ENCODE measurements at places on chromosomes 7 and 10.

GRCh38 chr10:51302316-51302715 is 228.0 kb downstream of the PRKG1 start:
- DNase-seq = no peak

DNA sequence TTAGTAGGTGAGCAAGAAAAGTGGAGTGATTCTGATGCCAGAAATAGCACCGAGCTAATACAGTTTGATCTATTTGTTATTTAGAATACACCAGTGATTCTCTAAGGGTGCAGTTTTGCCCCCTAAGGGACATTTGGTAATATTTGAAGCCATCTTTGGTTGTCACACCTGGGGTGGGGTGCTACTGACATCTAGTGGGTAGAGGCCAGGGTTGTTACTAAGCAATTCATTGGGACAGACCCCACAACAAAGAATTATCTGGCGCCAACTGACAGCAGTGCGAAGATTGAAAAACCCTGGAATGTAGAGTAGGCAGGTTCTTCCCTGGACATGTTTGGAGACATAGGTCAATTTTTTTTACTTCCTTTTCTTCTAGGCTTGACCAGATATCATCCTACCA is 14.6 kb downstream of the PALS2 start:
- DNase-seq = no peak

GRCh38 chr10:109744020-109744419 is 179.3 kb downstream of the XPNPEP1 start:
- DNase-seq = no peak

DNA sequence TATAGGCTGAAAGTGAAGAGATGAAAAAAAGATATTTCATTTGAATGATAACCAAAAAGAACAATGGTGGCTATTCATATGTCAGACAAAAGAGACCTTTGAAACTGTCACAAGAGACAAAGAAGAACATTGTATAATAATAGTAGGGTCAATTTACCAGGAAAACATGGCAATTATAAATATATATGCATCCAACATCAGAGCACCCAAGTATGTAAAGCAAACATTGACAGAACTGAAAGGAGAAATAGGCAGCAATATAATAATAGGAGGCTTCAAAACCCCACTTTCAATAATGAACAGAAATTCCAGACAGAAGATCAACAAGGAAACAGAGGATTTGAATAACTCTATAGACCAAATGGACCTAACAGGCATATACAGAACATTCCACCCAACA is 876.2 kb downstream of the GRID1 start:
- DNase-seq = no peak

- DNase-seq = no peak
Observed at GRCh38 chr10:122128357-122128756, 139.4 kb downstream of the TACC2 start.

DNA sequence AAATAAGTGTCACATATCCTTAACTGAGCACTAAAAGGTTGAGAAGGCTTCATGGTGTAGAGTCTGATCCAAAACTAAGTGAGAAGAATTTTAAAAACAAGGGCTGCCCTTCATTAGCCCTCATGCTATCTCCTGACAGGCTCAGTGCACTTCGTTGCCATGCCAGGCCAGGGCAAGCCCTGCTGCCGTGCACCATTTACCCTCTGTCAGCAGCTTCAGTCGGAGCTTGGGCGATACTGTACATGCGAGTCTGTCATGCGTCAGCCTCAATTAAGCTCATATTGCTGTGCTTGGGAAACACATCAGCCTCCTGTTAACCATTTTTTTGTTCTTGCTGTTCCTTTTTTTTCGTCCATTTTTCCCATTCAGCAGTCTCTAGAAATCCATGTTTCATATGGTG is 166.6 kb downstream of the VTI1A start:
- no peak for DNase-seq

DNA sequence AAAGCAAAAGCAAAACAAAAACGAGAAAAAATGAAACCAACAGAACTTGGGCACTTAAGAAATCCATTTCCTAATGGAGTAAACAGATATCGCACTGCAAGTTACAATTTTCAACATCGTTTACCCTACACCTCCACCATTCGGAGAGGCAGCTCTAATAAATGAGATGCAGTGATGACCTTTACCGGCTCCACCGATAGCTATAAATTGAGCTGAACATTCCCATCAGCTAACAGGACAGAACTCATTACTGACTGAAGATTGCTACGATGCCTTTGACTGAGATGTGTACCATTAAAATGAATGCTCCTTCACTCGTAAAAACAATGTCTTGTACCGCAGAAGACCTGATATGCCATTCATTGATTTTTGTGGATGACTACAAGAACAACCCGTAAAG is 465.6 kb downstream of the DPP6 start:
- DNase-seq = no peak

- DNase-seq = no peak
Observed at GRCh38 chr10:61965703-61966395, 64.3 kb downstream of the ARID5B start.

DNA sequence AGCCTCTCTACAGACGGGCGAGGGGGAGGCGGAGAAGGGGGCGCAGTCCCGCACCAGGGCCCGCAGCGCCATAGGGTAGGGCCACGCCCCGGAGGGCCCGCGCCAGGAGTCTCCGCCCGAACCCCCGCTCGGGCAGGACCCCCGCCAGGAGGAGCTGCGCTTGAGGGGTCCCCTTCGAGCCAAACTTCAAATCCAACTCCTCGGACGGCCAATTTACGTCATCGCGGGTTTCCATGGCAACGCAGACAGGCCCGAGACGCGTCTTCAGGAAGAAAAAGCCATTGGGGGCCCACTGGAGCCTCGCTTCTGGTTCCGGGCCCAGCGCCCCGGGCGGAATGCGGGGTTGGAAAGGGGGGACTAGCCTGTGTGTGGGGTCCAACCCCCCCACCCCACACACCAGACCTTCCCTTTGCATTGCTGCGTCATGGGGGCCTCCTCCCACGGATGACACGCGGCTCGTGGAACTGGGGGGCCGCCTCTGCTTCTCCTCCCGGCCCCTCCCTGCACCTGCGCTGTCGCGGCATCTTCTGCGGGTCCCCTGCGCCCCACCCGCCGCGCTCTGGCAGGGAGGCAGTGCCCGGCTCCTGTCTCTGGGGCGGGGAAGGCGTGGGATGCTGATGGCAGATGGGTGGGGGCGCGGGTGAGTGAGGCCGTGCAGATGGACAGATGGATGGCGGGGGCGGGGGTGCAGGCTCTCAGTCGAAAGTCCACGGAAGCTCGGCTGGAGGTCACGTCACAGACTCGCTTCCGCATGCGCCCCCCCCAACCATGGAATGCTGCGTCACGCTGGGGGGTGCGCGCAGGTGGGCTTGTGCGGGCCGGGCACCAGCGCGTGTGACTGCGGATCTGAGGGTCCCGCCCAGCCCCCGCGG is 1.2 kb downstream of the CALY start:
- peak; percentile 30 for DNase-seq

- DNase-seq = no peak
Observed at GRCh38 chr7:142777318-142777717, 6.5 kb downstream of the PRSS2 start.

DNA sequence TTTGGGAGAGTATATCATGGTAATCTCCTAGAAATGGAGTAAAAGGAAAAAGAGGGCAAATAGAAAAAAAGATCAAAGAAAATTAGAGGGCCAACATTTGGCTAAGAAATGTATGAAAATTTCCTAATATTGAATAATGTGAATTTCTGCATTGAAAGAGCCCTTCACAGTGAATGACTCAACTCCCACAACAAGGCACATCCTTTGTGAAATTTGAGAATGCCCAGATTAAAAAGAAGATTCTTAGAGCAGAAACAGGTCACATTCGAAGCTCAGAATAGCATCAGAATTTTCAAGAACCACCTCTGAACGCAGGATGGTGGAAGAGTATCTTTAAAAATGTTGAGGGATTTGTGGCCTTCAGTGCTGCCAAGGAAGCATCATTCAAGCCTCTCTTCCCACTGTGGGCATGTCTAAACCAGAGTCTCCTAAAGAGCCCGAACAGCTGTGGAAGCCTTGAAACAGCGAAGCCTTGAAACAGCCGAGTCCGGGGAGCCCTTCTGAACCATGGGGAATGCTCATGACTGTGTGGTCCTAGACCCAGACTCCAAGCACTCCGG is 43.6 kb downstream of the GUSB start:
- DNase-seq = no peak

- no peak for DNase-seq
Observed at GRCh38 chr10:72912736-72913135, 19.2 kb downstream of the OIT3 start.

- DNase-seq = no peak
Observed at GRCh38 chr10:803041-803741, 113.7 kb upstream of the DIP2C start.

GRCh38 chr7:97001221-97001620 is 4.1 kb upstream of the DLX6 start:
- DNase-seq = no peak

DNA sequence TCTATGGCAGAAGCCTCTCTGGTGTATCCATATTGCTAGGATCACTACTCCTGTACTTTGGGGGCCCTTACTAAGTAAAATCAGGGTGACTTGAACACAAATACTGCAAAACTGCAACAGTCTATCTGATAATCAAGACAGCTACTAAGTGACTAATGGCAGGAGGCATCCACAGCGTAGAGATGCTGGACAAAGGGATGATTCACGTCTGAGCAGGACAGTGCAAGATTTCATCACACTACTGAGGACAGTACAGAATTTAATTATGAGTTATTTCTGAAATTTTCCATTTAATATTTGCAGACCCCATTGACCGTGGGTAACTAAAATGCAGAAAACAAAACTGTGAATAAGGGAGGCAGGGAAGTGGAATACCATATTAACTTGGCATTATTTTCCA is 10.4 kb downstream of the CUL2 start:
- DNase-seq = no peak

DNA sequence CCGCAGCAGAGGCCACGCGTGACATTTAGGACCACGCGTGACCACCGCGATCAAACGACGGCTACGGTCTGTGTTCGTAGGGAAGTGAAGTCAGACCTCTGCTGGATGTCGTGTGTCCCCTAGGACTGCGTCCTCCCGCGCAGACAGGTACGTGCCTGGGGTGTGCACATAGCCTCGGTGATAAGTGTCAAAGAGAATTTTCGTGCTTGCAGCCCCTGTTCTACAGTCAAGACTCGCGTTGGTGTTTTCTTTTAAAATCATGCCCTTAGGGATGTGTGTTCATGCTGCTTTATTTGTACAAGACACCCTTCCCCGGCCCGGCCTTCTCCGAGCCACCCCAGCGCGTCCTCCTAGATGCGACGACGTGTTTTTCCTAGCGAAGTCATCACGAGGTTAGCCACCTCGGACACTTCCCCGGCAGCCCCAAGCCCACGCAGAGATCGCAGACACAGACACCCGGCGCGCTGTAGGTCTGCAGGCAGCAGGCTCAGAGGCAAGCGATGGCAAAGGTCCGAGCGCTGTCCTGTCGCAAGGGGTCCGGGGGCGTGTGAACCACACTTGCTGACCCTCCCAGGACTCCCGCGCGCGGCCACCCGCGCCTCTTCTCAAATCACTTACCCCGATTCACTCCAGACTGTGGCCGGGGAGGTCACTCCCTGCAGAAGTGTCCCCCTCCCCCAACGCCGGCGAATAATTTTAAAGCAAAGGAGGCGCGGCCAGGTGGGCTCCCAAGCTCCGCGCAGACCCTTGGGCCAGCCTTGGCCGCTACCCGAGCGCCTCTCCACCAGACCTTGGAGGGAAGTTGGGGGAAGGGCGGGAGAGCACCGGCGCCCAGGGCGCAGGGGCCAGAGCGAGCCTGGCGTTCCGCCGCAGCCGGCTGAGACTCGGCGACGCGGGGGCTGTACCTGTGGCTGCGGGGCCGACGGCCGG is 552 bp downstream of the MKX start:
- no peak for DNase-seq

DNA sequence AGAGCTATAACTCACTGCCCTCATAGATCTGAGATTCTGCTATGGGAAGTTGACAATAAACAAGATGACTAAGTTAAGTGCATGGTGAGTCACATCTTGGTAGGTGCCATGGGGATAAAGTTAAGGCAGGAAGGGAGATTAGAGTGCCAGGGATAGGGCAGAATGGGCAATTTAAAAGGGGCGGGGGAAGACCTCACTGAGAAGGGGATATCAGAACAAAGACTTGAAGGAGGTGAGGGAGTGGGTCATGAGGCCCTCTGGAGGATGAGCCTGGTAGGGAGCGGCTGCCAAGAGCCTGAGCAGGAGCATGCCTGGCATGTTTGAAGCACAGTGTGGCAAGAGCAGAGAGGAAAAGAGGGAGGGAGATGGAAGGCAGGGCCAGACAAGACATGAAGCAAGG is 34.8 kb upstream of the INMT start:
- DNase-seq = no peak

DNA sequence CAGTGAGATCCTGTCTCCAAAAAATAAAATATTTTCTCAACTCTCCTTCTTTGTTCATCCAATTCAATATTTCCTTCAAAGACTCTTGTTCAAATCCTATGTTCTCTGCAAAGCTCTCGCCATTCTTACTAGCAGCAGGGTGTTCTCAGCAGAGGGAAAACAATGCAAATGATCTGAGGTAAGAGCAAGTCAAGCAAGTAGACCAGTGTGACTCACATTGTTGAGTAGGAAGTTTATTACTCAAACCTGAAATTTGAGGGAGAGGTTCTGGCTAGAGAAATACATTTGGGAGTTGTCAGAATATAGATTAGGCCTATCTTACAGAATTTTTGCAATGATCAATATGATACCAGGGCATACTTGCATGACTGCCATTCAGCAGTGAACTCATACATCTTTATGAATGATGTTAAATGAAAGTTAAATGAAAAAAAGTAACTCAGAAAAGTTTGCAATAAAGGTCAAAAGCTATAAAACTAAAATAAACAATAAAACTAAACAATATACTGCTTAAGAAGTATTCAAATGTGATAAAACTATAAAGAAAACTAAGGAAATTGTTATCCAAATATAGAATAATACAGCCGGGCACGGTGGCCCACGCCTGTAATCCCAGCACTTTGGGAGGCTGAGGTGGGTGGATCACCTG is 5.8 kb downstream of the IDE start:
- no peak for DNase-seq

- DNase-seq = no peak
Observed at GRCh38 chr10:5968681-5969453, 8.5 kb downstream of the IL15RA start.

DNA sequence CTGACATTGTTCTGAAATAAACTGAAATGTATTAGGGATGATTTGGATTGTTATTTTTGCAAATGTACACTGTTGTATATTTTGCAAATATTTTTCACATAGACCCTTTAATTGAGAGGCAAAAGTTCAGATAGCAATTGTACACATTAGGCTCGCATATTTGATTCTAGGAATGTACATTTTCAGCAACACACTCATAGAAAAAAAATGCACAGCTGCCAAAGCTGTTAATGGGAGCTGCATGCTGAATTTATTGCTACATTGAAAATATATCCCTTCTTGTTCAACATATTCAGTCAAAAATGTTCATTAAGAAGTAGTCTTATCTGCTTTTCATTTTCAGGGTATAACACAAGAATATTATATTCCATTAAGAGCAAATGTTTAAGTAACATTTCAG is 512.9 kb downstream of the ATRNL1 start:
- no peak for DNase-seq

GRCh38 chr7:2118630-2119190 is 114.0 kb downstream of the MAD1L1 start:
- no peak for DNase-seq

All from hypothalamus (tissue), 51 donors.